ENCODE measurements at places on chromosomes 11 and 22.

DNA sequence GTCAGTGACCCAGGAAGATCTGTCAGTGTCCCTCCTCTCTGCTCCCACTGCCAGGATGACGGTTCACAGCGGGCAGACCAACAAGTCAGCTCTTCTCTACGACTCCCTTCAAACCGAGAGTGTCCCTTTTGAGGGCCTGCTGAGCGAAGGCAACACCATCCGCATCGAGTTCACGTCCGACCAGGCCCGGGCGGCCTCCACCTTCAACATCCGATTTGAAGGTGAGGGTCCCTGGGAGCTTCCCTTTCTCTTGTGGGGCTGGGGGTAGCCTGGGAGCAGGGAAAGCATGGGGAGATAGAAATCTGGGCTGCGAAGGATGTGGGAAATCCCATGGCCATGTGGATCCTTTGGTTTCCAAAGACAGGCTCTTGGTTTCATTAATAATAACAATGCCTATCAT, 118.4 kb upstream of the ASPHD2 start:
- no peak for DNase-seq

GRCh38 chr11:100855466-100856067, 168.5 kb downstream of the ARHGAP42 start:
- peak; percentile 55 for DNase-seq

DNA sequence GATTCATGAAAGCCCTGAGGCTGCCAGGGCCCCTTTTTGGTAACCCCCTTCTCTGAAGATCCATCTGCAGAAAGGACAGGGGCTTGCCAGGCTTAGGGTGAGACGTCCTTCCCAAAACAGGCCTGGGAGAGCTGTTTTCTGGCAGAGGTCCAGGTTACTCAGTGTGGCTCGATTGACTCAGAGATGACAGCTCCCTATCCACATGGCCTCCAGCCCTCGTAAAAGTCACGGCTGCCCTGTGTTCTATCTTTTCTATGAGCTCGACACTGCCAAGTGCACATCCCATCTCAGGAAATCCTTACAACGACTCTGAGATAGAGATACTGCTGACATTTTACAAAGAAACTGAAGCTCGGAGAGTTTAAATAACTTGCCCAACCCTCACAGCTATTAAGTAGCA, 20.4 kb downstream of the ADAMTS8 start:
- DNase-seq: peak; percentile 89

DNA sequence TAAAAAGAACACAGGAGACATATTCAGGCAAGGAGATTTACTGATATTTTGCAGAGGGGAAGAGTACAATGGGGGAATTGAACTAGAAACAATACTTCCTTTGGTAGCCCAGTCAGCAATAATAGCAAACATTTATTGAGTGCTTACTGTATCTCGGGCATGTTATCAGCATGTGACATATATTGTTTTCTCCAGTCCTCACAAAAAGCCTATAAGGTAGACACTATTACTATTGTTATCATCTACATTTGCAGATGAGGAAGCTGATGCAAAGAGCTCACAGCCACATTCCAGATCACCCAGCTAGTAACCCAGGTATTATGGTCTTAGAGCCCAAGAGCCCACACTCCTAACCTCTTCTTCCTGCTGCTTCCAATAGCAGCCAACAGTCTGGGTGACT, 27.9 kb downstream of the NAV2 start:
- DNase-seq: no peak

DNA sequence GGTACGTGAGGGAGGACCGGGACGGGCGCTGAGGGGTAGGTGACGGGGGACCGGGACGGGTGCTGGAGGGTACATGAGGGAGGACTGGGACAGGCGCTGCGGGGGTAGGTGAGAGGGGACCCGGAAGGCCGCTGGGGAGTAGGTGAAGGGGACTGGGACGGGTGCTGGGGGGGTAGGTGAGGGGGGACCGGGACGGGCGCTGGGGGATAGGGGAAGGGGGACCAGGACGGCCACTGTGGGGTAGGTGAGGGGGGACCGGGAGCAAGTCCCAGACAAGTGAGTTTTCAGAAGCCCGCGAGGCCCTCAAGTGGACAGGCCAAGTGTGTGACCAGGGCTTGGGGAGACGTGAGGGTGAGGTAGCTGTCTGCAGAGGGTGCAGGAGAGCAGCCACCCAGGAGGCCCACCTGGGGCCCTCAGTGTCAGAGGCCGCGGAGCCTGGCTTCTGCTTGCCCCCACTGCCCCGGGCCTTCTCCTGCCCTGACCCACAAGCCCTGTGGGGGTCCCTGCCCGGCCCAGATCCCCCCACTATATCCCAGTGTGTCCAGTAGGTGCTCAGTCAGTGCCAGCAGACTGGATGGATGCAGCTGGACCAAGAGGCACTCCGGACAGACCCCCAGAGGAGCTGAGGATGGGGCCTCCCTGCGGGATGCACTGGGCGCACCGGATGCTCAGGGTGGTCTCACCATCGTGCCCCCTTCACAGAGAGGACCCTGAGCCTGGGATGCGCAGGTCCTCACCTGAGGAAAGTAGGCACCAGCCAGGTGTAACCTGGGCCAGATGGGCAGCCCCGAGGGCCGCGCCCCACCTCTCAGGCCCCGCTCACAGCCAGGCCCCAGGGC, 44.2 kb upstream of the TH start:
- DNase-seq: no peak

Data from RPMI7951 (cell line).